CD8-positive, alpha-beta memory T cell (primary cell): ENCODE measurements at places on chromosomes 3 and 15. TPM values are rescaled to one million over a fixed set of nuclear protein-coding genes. Genes with fewer than 3 reads are reported as not detected.

GRCh38 chr3:169028716-169029115 lies 634.8 kb downstream of the MECOM start:
- H3K4me3 ChIP-seq = no peak overlapping the region
- H3K27me3 ChIP-seq = no peaks in the 10 kb centered on the region
- H3K4me1 ChIP-seq = no peaks in the 10 kb centered on the region
- no peak for DNase-seq

CISH gene
- total RNA-seq = 216 TPM

- H3K27ac ChIP-seq = no peak overlapping the region
- H3K4me1 ChIP-seq = no peaks in the 10 kb centered on the region
- no peak for DNase-seq
- H3K4me3 ChIP-seq = no peak overlapping the region
These were observed 301.3 kb upstream of the TPRG1 start for GRCh38 chr3:188870431-188870830.

GOLGA8S gene
- total RNA-seq = not detected

- no peaks in the 10 kb centered on the region for H3K27me3 ChIP-seq
- no peak for DNase-seq
- H3K36me3 ChIP-seq = no peaks in the 10 kb centered on the region
These were observed 212.6 kb upstream of the SEMA6D start for GRCh38 chr15:47504624-47505256.

SORD gene
- total RNA-seq = 23.0 TPM

- H3K4me3 ChIP-seq = no peak overlapping the region
- H3K36me3 ChIP-seq = no peaks in the 10 kb centered on the region
- no peak for DNase-seq
- H3K27ac ChIP-seq = no peak overlapping the region
- H3K4me1 ChIP-seq = no peaks in the 10 kb centered on the region
These were observed 60.6 kb upstream of the RPL35A start for GRCh38 chr3:197889204-197889930.

- no peak overlapping the region for H3K4me3 ChIP-seq
- H3K36me3 ChIP-seq = no peaks in the 10 kb centered on the region
- no peak for DNase-seq
- H3K27ac ChIP-seq = no peak overlapping the region
- no peaks in the 10 kb centered on the region for H3K4me1 ChIP-seq
These were observed 252.1 kb downstream of the NTRK3 start for GRCh38 chr15:88004399-88004798.

DNA sequence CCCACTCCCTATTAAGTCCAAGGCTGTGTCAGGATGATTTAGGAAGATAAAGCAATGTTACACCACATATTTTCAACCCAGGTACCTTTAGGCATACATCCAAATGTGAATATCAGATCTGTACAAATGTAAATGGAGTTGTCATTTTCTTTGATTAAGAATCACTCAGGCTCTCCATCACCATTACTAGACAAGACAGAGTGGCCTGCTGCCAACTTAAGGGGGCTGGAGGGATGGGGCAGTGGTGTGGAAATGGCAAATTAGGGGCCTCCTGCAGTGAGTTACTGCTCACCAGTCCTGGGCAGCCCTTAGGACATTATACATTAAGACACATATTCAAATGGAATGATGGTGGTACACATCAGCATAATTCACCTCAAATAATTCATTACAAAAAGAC lies 211.0 kb downstream of the TNIK start:
- no peak for DNase-seq
- H3K4me1 ChIP-seq = peaks cover 83% of the 10 kb centered on the region
- H3K27ac ChIP-seq = no peak overlapping the region
- no peak overlapping the region for H3K4me3 ChIP-seq
- H3K27me3 ChIP-seq = no peaks in the 10 kb centered on the region

OR5K2 gene
- not detected for total RNA-seq

FEM1B gene
- total RNA-seq = 39.6 TPM

SHC4 gene
- total RNA-seq = 5.0 TPM

ZNF385D gene
- not detected for total RNA-seq

DNA sequence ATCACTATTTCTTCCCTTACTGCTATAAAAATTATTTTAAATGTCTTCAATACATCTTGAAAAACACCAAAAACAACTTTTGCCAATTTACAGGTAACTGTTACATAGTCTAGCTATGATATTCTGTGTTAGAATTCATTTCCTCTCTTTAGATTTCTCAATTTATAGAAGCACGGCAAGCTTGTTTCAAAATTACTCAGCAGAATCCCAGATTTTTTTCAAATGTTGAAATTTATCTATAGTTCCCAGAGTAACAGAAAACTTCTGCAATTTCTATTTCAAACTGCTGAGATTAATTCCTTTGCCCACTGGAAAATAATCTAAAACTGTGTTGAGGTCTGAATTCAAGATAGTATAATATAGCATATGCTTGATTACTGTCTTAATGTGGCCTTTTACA lies 41.2 kb downstream of the CCPG1 start:
- no peak for DNase-seq
- no peaks in the 10 kb centered on the region for H3K27me3 ChIP-seq
- peaks cover 7% of the 10 kb centered on the region for H3K36me3 ChIP-seq
- H3K4me3 ChIP-seq = no peak overlapping the region

IGDCC3 gene
- not detected for total RNA-seq

CFAP91 gene
- 0.64 TPM for total RNA-seq
